ENCODE measurements at places on chromosomes 7 and 10.

GRCh38 chr10:69403519-69403918 is 13.2 kb downstream of the TACR2 start:
- no peak for DNase-seq

GRCh38 chr7:74262639-74263398 is 8.6 kb upstream of the RFC2 start:
- DNase-seq: no peak

- DNase-seq: no peak
These were observed 759.9 kb downstream of the LRMDA start for GRCh38 chr10:76191336-76191735.

DNA sequence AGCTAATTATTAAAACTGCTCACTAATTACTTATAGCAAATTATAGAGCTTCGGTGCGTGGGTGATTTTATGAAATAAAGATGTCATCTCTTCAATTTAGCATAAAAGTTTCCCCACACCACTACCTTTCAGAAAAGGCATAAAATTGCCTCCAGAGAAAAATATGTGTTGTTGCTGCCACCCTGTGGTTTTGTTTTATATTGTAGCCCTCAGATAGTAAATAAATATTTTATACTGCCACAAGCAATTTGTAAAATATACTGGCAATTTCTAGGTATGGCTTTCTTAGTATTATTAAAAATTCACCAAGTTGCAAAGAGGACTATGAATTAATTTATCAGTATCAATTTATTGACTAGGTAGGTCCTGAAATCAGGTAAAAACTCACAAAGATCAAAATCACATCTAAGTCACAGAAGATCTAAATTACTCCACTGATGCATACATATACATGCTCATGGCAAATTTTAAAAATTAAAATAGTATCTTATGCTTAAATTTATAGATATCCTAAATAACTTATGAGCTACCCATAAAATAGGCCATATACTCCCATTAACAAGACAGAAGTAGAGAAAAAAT is 26.5 kb downstream of the ASNS start:
- DNase-seq: no peak

DNA sequence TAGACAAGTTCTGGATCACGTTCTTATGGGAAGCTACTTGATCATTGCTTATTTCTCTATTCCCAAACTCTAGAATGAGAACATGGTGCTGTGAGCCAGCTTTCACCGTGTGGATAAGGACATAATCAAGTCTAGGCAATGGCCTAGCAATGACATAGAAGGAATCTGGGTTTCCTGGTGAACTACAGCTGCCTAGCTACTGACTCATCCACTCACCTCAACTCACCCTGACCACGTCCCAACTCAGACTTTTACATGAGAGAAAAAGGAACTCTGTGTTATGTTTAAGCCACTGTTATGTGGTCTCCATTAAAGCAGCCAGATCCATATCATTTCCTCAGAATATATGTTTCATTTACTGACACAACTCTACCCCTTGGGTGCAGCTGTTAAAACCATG is 18.8 kb upstream of the MET start:
- DNase-seq: no peak

DNA sequence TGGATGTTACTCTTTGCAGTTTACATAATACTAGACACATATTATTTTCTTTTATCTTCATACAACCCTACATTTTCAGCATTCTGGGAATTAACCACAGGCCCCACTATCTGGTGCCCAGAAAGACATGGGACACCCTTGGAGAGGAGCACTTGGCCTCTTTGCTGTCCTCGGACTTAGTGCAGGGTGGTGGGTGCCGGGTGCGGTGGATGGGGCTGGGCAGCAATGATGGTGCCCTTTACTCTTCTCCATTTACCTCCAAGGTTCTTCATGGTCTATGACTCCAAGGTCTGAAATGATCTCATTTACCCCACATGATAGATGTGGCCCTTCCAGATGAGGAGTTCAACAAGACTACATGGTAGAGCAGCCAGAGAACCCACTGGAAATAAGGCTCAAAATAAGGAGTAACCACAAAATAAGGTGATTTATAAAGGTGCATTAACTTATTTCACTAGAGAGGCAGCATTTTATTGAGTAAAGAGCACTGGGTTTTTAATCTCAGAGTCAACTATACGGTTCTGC is 56.2 kb upstream of the IGFBP3 start:
- DNase-seq: no peak

Measured in lower lobe of right lung (tissue), 2 donors.